ENCODE measurements at places on chromosomes 1 and 21.

DNA sequence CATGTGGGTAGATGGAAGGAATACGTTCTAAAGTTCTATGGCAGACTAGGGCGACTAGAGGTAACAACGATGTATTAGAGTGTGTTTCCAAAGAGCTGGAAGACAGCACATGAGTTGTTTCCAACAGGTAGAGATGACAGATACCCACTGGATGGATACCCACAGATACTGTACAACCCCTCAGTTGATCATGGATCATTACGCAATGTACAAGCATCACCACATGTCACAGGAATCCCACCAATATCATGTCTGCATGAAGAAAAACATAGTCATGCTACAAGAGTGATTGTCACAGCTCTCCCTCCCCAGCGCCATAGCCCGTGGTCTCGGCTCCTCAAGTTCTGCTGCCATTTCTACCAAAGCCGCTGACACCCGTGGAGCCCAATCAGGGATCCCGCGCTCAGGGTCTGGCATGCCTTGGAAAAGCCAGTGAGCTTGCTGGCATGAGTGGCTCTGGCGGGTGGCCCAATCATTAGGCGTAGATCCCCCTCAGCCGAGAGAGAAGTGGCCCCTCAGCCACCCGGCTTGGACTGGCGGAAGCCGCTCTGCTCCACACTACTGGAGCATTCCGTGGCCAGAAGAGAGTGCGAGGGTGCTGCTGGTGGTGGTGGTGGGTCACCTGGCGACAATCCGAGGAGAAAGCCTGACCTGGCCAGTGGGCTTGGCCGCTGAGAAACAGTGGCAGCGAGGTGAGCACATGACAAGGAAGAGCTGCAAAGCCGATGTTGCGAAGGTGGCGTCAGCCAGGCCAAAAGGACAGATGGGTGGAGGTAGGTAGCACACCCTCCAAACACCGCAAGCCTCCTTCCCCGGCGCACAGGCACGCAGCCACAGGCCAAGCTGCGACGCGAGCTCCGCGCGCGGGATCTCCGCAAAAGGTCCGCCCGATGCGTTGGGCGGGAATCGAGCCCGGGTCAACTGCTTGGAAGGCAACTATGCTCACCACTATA, 65.7 kb upstream of the FCGR2A start:
- no peak for DNase-seq

GRCh38 chr1:199311478-199312262, 672.8 kb downstream of the PTPRC start:
- DNase-seq: no peak

DNA sequence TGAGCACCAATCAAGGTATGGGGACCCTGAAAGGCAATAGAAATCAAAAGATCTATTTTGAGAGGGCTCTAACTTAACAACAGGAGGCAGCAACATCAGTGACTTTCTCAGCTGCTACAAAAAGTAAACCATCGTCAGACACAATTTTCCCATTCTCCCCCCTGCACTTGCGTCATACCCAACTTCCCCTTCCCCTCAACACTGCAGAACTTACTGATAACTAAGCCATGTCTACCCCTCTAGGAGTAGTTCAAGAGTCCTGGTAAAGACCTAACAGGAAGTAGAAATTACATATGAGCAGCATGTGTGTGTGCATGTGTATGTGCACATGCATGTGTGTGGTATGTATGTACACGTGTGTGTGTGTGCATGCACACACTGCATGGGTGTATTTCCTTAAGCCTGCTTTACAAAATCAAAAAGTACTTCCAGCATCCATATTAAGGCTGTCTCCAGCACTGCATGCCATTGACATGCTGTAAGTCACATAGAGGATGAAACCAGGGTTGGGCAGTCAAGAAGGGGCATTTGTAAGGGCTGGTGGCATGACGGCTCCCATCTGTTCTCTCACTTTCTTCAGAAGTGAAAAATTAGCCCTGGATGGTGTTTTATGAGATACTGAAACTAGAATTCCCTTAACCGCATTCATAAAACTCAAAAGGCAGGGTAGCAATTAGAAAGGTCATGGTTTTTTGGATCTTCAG, 460.1 kb upstream of the RUNX1 start:
- no peak for DNase-seq

- DNase-seq: no peak
Measured at GRCh38 chr1:26373281-26373680, 731 bp upstream of the ZNF683 start.

DNA sequence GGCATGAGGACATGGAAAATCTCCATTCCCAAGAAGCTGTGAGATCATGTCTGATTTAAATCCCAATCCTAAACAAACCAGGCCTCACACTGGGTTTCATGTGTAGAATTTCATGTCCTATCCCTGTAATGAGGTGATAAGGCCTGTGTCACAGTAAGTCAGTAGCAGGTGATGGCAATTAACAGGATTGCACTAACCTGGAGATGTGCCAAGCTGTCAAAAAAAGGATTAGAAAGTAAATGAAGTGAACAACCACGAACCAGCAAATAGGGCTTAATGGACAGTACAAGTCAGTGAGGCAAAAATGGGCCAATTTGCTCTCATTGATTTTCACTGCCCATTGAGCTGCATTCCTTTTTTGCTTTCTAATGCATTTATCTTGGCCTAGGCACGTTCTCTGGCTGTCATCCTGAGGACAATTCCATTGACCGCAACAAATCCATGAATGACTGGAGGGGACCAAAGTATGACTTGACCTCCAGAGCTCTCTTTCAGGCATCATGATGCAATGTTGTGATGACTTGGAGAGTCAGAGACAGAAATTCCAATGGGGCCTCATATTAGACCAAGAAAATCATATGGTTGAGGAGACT, 673.6 kb upstream of the ADGRL2 start:
- peak; percentile 77 for DNase-seq

- DNase-seq: no peak
Measured at GRCh38 chr1:180954005-180954800, 41.5 kb downstream of the KIAA1614 start.

GRCh38 chr1:71796006-71796405, 486.3 kb downstream of the NEGR1 start:
- DNase-seq: peak; percentile 52

- no peak for DNase-seq
Measured at GRCh38 chr1:231857609-231858135, 231.1 kb downstream of the DISC1 start.

GRCh38 chr1:87134061-87134460, 194.6 kb upstream of the LMO4 start:
- no peak for DNase-seq

GRCh38 chr1:230749150-230749549, 2.0 kb downstream of the CAPN9 start:
- DNase-seq: no peak

DNA sequence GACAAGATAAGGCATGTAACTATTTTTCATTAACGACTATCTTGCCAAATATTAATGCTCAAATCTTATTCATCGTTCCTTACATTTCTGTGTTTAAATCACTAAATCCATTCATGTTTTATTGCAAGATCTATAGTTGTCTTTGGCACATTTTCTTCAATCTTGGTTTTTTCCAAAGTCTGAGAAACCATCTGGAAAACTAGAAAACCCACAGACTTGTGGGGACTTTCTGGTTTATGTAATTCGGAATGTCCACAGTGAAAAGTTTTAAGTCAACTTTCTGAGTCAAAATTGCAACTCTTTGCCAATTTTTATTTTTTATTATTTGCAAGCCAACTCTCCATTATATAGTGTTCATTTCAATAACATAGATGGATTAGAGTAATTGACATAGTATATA, 520.8 kb upstream of the ADAMTS5 start:
- no peak for DNase-seq

- no peak for DNase-seq
Measured at GRCh38 chr1:61000327-61000726, 82.0 kb upstream of the NFIA start.

- no peak for DNase-seq
Measured at GRCh38 chr1:221093903-221094791, 214.9 kb downstream of the HLX start.

DNA sequence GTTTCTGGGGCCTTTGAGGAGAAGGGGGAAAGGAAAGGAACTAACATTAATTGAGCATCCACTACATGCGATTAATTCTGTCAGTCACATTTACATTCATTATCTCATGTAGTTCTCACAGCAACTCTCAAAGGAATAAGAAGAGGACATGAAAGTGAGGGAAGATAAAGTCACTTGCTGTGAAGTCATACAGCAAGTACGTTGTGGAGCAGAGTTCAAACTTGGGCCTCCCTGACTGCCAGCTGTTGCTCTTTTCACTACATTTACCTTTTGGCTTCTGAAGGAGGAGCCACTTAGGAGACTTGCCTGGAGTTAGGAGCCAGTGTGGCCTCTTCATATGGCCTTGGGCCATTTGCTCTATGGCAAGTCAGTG, 6.2 kb downstream of the ZNF691 start:
- DNase-seq: no peak

DNA sequence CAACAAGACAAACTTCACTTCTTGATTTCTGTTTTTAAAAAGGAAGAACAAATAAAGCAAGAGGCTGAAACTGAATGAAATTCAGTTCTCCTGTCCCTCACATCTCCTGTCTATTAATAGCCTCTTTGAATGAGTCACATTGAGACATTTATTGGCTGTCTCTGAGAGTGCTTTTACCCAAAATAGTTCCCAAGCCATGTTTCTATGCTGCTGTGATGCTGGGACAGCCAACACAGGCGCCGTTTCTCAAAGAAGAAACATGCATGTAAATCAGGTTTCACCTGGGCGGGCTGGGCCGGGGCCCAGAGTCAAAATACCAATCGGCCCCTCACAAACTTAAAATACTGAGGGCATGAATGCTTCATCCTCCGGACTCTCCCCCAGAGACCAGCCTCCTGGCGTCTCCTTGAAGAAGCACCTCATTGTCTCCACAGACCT, 105.2 kb downstream of the EDEM3 start:
- DNase-seq: no peak

DNA sequence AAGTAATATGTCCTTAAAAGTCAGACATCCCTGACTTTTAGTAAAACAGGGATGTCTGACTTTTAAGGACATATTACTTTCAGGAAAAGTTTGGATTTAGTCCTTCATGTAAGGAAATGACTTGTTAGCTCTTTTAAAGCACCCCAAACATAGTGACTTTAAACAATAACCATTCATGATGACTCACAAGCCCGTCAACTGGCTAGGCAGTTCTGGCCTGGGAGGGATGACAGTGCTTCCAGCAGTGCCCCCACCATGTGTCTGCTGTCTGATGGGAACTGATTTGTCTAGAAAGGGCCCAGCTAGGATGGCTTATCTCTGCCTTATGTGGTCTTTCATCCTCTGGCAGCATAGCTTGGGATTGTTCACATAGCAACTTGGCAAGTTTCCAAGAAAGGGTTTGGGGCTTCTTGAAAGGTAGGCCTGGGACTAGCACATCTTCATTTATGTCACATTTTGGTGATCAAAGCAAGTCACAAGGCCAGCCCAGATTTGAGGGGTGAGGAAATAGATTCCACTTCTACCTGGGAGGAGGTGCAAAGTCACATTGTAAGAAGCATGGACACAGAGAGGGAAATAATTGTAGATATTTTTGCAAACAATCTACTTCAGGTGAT, 143.5 kb downstream of the C1orf94 start:
- DNase-seq: no peak

DNA sequence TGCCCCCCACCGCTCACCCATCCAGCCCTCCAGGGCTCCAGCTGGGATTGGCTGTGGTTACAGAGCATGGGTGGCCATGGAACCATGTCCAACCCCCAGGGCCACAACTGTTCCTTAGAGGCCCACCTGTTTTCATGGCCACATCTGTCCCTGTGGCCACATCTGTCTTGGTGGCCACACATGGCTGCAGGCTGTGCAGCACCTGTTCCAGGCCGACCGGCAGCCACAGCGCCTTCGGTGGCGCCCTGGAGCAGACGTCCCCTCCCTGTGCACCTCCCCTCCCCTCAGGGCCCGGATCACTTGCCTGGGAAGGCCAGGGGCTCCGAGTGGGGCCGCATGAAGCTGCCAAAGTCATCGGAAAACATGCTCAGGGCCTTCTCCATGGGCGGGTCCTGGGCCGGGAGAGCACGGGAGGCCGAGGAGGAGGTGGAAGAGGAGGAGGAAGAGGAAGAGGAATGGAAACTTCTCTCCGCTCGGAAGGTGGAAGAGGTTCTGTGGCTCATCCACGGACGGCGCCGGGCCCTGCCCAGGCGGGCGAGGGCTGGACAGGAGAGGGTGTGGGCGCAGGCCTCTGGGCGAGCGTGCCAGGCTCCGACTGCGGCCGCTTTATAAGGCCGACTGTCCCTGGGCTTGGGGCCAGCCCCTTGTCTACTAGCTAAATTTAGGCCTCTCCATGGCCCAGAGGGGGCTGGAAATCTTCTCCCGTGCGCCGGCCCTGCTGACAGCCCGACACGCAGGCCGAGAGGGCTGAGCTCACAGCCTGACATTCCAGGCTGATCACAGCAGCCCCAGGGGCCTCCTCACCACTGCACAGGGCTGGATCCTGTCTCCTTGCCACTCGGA, at the start of gene HSPB7:
HSPB7 (minus strand) TSS at position 583 of the 843 bp plus-strand sequence; CDS start at position 503, 80 bp downstream.
- no peak for DNase-seq

GRCh38 chr1:152170287-152170905, 11.4 kb upstream of the RPTN start:
- no peak for DNase-seq

- DNase-seq: no peak
Measured at GRCh38 chr1:192660613-192661012, 24.7 kb downstream of the RGS13 start.

DNA sequence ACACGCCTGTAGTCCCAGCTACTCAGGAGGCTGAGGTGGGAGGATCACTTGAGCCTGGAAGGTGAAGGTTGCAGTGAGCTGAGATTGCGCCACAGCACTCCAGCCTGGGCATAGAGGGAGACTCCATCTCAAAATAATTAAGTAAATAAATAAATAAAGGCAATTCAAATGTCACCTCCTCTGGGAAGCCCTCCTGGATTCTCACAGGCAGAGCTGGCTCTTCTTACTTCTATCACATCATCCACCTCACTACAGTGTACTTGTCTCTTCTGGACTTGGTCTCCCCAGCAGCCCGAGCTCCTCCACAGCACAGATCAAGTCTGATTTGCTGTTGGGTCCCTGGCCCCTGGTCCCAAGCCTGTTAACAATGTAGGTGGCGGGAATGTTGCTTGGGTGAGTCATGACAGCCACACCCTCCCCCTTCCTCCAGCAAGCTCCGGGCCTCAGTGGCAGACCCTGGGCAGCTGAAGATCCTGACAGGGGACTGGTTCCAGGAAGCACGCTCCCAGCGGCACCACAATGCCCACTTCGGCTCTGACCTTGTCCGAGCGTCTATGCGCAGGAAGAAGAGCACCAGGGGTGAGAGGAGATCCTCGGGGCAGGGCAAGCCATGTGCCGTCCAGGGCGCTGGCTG, 5.3 kb downstream of the SYTL1 start:
- DNase-seq: no peak
